Effector CD4-positive, alpha-beta T cell (primary cell): ENCODE measurements at places on chromosomes 2 and 18.

GRCh38 chr2:145845207-145845894, 1325.4 kb upstream of the ZEB2 start:
- no peak for DNase-seq

DNA sequence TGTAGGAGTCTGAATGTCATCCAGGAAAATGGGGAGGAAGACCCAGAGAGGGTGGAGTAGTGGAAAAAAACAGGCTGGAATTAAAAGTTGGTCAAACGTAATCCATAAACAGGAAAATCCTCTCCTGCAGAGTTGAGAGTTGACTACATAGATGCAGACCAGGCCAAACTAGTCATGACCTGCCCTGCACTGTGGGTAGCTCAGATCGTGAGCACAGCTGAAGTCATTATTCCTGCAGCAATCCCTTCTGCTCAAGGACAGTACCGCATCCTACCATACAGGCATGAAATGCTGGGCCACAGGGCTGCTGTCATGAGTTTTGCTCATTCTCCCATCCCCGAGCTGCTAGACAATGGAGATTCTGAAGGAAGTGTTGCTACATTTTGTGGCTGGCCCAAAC, 352.2 kb downstream of the EN1 start:
- no peak for DNase-seq

GRCh38 chr2:172745636-172746035, 10.0 kb downstream of the RAPGEF4 start:
- DNase-seq = no peak

- DNase-seq = peak; percentile 81
Observed at GRCh38 chr2:201642579-201643215, 606 bp downstream of the TMEM237 start.

- DNase-seq = no peak
Observed at GRCh38 chr2:125573432-125573831, 1082.5 kb upstream of the GYPC start.

DNA sequence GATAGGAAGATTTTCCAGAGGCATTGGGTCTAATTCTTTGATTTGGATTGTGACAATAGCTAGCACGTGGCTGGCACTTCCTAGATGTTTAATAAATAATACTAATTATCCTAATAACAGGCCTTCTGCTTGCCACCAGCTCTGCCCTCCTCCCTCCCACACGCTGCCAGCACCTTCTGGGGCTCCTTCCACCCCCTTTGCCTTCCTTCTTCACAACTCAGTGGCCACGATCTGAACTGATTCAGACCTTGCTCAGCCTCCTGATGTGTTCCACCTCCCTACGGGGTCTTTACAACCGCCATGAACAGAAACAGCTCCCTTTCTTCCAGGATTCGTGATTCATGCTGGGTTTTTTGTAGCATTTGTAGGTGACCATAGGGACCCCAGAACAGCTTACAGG, 310.3 kb upstream of the HS6ST1 start:
- DNase-seq = no peak

- no peak for DNase-seq
Observed at GRCh38 chr18:1270081-1270480, 365.4 kb downstream of the ADCYAP1 start.

DNA sequence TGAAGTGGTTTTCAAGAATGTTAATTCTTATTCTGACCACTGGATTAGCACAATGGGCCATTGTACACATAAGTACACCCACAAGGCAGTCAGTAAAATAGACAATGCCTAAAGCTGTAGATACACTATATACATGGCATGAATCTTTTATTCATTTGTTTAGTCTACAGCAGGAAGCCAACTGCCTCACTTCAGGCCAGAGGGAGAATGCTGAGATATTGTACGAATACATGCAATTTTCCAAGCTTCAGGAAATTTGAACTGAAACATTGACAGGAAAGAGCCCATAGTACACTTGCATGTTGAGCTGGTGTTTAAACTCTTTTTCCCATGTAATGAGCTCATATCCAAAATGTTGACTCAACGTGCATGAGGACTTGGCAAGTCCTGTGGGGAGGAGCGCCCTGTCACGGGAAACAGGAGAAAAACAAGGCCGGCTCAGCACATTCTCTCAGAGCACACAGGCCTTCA, 111.6 kb upstream of the CYP1B1 start:
- DNase-seq = no peak

GRCh38 chr2:223725494-223725893, 111.9 kb downstream of the AP1S3 start:
- DNase-seq = no peak

DNA sequence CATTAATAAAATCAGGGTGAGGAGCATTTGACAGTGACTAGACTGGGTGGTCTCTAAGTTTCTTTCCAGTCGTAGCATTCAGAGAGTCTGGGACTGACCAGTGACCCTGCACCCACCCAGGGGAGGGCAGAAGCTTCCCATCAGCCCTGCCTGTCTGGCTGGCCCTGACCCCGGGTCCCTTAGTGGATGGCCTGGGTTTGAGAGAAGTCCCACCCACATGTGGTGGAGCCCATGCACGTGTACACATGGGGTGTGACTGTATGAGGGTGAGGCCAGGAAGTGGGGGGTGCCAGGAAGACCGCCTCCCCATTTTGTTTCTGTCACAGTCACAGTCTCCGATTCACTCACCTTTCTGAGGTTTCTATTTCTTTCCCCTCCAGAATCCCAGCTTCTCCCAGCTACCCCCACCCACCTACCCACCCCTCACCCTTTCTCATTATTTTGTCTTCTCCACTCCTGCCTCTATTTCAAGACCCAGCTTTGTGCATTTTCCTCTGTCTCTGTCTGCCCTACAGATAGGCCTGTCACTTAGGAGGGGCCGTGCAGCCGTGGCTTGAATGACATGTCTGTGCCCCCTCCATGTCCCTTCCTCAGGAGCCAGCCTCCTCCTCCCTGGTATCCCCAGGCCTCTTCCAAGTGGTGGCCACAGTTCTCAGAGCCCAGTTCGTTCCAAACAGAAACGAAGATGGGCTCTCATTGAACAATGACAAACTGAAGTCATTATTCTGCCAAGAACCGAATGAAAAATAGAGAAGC, 13.6 kb downstream of the CIB4 start:
- no peak for DNase-seq

DNA sequence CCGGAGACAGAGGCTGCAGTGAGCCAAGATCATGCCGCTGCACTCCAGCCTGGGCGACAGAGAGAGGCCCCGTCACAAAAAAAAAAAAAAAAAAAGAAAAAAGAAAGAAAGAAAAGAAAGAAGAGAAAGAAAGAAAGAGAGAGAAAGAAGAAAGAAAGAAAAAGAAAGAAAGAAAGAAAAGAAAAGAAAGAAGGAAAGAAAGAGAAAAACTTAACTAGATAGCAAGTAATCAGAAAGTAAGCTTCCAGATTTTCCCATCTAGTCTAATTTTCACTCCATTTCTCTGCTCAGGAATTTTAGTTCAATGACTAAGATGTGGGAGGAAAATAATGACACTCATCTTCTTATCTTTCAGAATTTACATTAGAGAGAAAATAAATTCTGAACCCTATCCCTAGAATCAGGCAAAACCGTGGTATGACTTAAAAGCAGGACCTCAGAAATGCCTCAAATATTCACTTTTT, 2.4 kb downstream of the GFPT1 start:
- no peak for DNase-seq

GRCh38 chr18:48933578-48934414, 17.0 kb downstream of the SMAD7 start:
- no peak for DNase-seq

DNA sequence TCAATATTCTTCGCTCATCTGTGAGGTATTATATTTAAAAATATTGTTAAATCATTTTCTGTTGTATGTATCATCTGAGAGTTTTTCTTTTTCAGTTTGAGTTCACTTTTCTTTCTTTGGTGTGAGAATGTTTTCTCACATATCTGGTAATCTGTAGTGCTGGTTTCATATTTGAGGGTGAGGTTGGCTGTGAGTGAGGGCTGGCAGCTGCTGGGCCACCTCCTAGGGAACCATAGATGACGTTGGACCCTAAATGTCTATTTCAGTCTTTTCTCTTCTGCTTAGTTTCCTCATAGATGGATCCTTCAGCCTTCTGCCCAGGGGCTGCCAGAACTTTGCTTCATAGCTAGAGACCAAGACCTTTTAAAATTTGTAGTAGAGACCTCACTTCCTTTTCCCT, 33.5 kb downstream of the MGAT5 start:
- DNase-seq = no peak

DNA sequence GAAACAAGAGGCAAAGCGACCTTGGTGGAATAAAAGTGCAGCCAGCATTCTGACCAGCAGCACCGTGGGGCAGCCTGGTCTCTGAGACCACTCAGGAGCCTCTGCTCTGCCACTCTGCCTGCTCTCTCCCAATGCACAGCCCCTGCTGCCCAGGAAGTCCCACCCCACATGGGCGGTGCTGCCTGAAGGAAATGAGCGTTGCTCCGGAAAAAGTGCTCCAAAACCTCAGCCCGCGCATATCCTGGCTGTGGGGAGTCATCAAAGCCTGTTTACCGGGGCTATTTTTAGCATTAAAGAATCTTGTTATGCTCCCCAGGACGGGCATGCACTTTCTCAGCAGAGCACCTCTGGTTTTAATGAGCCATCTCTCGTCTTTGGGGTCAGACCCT, 54.5 kb downstream of the EPAS1 start:
- DNase-seq = peak; percentile 34

DNA sequence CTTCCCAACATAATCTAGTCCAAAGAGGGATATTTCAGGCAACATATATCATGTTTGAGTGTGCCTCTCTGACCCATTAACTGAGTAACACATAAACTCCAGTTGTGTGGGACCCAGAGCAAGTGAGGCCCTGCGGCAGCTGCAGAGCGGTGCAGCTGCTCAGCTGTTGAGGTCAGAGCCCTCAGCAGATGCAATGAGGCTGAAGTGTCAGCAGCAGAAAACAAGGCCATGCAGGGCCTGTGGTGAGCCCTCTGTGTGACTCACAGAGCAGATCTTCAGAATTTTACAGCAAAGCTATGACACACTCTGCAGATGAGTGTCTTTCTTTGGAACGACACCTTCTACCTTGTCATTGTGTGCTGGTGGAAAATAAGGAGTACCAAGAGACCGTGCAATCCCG, 168.5 kb downstream of the CBLN2 start:
- no peak for DNase-seq

GRCh38 chr2:149056541-149057255, 18.2 kb downstream of the LYPD6B start:
- no peak for DNase-seq

- no peak for DNase-seq
Observed at GRCh38 chr2:197237291-197238042, 73.1 kb downstream of the ANKRD44 start.

DNA sequence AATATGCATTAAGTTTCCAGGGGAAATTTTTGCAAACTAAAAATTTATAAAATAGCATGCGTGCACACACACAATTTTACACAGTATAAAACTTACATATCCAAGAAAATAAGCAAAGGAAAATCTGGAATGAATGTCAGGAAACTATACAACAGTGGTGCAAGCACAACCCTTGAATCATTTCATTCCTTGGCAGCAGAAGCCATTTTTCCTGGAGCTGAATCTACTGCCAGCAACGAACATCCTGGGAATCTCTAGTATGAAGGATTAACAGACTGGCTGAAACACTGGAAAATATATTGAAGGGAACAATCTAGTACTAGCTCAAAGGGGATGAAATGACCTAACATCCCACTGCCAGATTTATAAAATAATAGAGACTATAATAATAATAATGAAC, 235.3 kb downstream of the DYM start:
- no peak for DNase-seq

DNA sequence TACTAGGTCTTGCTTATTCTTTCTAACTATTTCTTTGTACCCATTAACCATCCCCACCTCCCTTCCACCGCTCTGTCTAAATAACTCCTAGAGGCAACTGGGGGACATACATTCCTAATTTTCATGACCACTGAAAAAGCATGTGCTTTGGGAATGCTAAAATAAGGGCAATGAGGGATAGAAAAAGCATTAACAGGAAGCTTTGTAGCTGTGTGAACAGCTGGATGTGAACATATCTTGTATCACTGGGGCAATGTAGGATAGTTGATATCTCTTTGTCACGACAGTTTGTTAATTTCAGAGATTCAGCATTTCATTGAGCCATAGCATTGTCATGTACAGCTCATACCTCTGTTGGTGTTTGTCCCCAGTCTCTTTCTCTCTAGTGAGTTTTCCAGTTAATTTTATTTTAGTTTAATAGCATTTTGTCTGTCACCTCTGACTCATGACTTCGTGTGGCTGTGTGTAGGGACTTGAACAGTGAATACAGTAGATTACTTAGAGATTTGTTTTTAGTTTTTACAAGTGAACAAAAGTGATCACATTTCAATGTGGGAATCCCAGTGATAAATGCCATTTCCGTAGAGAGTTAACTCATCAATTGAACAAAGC, 230.3 kb upstream of the NRP2 start:
- no peak for DNase-seq

GRCh38 chr2:190740449-190740848, 91.6 kb downstream of the NAB1 start:
- DNase-seq = no peak

DNA sequence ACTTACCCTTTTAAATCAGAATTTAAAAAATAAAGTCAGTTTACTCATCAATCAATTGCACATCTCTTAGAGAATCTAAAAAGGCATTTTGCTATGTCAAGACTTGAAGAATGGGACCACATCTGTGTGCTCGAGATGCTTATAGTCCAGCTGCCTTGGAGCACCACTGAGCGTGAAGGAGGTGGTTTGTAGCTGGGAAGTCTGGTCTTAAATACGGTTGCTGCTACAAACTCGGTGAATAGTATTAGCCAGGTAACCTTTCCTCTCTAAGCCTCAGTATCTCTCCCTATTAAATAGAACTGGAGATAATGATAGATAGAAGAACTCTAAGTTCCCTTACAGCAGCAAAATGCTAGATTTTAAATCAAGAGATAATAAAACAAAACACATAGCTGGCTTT, 289.7 kb downstream of the TRIB2 start:
- DNase-seq = no peak

DNA sequence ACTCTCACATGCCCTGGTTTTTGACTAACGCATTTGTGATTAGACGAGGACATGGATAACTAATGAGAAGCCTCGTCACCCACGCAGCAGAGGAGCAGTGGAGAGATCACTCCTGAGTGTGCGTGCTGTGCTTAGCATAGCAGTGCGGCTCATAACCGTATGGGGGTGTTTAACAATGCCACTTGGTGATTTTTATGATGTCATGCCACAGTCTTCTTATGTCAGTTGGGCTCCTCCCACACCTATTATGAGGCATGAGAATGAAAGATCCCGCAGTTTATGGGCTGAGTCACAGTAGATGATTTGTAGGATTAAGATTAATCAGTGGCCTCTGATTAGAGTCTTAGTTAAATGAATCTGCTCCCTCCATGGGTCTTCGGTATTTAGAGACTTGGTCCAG, 2.5 kb upstream of the SMIM21 start:
- no peak for DNase-seq
